ENCODE measurements at places on chromosomes 7 and 10. TPM values are rescaled to one million over a fixed set of nuclear protein-coding genes. Genes with fewer than 3 reads are reported as not detected.

- DNase-seq = no peak
Measured at GRCh38 chr7:111368381-111369065, 193.8 kb downstream of the IMMP2L start.

The SERPINE1 gene
- total RNA-seq = 5.6 TPM

The TMEM225B gene
- total RNA-seq = not detected

DNA sequence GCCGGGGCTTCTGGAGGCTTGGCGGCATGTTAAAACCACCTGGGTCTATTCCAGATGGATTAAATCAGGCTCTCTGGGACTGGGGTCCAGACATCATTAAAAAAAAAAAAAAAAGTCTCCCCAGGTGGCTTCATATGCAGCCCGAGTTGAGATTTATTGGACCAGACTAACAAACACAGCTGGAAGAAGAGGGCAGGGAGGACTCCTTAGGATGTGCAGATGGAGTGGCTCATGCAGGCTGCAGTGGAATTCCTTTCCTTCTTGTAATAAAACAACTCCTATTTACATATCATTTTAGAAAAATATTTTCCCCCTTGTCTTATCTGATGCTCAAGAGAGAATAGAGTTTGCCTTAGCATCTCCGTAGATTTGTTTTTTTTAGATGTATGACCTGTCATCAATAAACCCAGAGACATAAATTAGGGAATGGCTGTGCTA lies 238.1 kb downstream of the CAMK1D start:
- no peak for DNase-seq

DNA sequence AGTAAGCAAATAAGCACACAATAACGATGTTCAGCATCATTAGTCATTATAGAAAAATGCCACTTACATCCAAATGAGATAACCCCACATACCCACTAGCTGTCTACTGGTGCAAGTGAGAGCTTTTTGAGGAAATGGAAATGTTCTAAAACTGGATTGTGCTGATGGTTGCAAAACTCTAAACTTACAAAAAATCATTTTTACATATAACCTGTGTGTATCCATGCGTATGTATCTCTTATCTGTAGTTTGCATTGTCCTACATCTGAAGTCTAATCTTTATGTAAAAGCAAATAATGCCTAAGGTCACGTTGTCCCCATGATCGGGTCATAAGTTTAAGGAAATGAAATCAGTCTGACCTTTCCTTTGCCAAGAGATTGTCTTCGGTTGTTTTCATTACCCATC lies 81.6 kb upstream of the DNAJB6 start:
- DNase-seq = no peak

GRCh38 chr7:108839076-108839475 lies 269.4 kb downstream of the DNAJB9 start:
- DNase-seq = no peak

GRCh38 chr10:119207713-119208552 lies 562 bp downstream of the GRK5 start:
- DNase-seq = peak; percentile 81

DNA sequence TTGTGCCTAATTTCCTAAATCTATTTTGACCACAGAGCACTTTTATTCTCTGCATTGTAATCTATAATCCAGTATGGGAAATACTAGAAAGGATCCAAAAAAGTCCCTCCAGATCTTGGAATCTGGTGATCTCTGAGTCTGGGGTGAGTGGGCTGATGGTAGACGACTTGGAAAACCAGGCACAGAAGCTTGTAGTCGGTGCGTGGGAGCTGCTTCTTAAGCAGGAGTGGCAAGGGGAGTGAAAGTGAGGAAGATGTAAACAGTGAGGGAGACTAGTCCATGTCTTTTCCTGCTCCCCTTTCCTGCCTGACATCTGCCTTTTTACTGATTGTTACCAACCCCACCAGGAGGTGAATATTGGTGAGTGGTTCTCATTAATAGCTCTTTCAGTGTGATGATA lies 6.8 kb downstream of the AUTS2 start:
- DNase-seq = no peak

- no peak for DNase-seq
Measured at GRCh38 chr7:133795068-133795665, 332.0 kb upstream of the LRGUK start.

- DNase-seq = no peak
Measured at GRCh38 chr7:1454542-1454941, 4.7 kb downstream of the MICALL2 start.

The CISD1 gene
- total RNA-seq = 43.2 TPM

DNA sequence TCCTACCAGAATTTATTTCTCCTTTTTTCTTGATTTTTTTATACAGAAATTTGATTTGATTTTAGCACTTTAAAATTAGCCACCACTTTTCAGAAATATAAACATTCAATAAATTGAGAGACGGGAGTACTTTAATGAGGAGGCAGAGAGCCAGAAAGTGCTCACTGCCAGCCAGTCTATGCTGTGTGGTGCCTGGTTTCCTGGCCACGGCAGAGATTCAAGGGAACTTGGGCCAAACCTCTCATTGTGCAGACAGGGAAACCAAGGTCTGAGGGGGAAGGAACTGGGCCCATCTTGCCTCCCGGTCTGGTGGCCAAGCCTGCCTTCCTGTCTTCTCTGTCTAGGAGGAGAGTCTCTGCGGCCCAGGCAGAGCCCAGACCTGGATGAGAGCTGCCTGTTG lies 25.9 kb downstream of the ADAMTS14 start:
- DNase-seq = no peak

- no peak for DNase-seq
Measured at GRCh38 chr7:82599895-82600294, 156.3 kb upstream of the CACNA2D1 start.

DNA sequence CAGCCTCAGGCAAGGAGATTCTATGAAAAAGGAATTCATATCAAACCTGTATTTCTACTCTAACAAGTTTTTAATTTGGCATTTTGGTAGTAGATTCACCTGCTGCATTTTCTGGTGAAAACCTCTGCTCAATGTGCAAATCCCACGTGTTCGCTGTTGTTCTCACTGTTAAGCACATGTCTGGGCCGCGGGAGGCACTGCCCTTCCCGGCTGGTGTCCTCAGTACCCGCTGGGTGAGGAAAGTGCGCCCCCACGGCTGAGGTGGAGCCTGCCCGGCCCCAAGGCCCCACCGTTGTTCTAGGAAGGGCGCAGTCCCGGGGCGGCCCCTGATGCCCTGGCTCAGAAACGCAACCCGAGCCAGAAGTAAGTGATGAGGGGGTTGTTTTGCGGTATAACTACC lies 193.4 kb upstream of the VWC2 start:
- peak; percentile 72 for DNase-seq

DNA sequence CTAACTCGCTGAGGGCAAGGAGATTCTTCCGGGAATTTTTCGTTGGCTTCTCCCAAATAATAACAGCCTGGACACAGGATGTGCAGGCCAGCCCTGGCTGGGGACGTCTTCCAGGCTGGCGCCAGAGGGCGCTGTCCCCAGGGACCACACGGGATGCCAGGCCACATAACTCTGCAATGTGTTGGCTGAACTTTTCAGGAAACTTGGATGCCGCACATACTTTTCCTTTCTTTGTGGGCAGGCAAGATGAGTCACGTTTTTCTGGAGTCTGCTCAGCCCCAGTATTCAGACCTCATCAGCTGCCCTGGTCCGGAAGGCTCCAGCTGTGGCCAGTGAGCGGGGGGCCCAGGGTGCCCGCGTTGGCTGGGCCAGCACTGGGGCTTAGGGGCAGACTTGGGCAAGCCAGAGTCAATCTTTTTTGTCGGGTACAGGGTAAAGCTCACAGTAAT lies 122.7 kb downstream of the PRKAG2 start:
- DNase-seq = peak; percentile 86

- DNase-seq = peak; percentile 92
Measured at GRCh38 chr7:50467817-50468610, 17.9 kb upstream of the FIGNL1 start.

DNA sequence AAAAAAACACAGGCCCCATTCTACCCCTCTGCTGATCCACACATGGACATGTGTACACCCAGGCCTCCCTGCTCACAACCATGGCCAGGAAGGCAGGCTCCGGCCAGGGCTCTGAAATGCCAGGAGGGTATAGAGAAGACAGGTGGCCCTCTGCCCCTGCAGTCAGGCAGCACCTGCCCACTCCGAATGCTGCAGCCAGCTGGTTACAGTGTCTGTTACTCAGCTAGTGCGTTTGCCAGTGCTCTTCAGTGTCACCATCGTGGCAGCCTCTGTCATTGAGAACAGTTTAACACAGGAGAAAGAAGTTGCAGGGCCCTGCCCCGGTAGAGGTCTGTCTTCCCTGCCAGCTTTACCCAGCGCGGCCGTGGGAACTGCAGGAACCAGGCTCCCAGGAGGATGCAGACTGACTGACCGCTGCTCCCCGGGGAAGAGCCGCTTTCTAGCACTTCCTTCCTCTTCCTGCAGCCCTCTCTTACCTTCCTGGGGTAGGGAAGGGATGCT lies 128.8 kb upstream of the FAM20C start:
- DNase-seq = no peak

DNA sequence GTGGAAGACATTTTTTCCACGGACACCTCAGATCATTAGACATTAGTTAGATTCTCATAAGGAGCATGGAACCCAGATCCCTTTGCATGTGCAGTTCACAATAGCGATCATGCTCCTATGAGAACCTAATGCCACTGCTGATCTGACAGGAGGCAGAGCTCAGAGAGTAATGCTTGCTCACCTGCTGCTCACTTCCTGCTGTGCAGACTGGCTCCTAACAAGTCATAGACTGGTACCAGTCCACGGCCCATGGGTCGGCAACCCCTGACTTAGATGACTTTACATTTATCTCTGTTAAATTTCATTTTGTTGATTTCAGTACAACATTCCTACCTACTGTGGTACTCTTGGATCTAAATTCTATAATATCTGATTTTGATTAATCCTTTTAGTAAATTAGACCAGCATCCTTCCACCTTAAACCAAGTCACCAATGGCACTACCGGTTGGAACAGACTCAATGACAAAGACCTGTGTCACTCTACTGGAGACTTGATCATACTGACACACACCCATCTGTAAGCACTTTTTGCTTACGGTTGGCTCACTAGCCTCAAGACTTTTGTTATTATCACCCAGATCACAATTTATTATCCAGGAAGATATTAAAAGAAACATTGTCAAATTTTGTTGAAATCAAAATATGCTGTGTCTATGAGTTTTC lies 8.0 kb upstream of the CCDC71L start:
- DNase-seq = no peak

GRCh38 chr10:72509206-72509799 lies 116.6 kb downstream of the MICU1 start:
- no peak for DNase-seq

GRCh38 chr7:135204341-135204749 lies 7.0 kb downstream of the WDR91 start:
- DNase-seq = no peak

The MSMB gene
- total RNA-seq = not detected

DNA sequence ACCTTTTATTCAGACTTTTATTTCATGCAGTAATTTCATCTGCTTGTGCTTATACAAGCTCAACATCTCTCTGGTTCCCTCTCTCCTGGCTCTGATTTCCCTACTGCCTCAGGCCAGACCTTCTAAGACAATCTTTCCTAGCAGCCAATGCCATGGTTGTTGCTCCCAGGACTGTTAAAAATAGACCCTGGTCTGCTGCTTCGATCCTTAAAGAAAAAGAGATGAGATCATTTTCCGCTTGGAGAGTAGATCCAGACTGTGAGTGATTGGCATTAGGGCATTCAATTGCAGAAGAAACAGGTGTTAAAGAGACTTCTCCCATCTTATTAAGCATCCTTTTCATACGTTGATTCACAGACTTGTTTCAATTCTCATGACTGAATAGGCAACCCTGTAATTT lies 68.4 kb upstream of the ITGB1 start:
- DNase-seq = no peak

DNA sequence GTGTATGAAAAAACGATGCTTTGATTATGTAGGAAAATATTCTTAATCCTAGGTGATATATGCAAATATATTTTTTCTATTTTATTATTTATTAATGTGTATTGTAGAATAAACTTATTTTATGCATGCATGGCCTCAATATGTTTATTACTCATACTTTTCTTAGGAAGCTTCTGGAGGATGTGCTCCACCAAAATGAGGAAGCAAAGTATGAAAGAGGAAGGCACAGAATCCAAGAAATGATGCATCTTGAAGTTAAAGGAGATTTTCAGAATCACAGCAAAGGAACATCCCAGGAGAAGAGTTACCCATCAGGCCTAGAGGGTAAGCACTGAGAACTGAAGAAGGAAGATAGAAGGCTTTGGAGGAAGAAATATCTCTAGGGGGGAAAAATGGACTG lies 35.0 kb upstream of the MRPS16 start:
- DNase-seq = no peak

GRCh38 chr7:142420554-142421362 lies 162.9 kb upstream of the PRSS58 start:
- no peak for DNase-seq

The PILRA gene
- total RNA-seq = 7.3 TPM

DNA sequence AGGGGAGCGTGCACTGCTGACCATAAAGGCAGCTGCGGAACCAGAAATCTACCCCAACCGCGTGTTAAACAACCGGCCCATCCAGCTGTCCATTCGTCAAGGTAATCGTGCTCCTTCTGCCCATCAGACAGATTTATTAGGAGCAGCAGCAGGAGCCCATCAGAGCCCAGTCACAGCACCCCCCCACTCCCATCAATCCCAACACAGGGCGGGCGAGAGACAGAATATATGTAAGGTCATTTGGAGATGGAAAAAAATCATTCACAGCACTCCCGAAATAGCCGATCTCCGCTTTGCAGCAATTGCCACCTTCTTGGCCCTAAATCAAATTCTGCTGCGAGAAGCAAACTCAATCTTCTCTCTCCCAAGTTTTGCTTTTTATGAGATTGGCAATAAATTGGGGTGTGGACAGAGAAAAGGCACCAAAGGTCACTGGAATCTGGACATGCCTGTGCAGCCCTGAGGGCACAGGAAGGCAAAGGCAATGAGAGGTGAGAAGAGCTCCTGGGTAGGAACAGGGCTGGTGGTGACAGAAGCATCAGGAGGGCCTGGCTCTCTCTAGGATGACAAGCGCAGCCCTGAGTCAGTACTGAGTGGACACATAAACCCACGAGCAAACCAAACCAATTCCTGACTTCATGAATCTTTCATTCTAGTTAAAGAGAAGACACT lies 145.0 kb upstream of the ZMIZ1 start:
- no peak for DNase-seq

The BRAF gene
- 32.6 TPM for total RNA-seq
